ENCODE measurements at places on chromosomes 12 and 14. TPM values are rescaled to one million over a fixed set of nuclear protein-coding genes. Genes with fewer than 3 reads are reported as not detected.
A peak's percentile ranks its signal among the peaks of the same experiment; 100 is the strongest.

- DNase-seq = no peak
These were observed 160.0 kb upstream of the SOX5 start for GRCh38 chr12:24109381-24110039.

DNA sequence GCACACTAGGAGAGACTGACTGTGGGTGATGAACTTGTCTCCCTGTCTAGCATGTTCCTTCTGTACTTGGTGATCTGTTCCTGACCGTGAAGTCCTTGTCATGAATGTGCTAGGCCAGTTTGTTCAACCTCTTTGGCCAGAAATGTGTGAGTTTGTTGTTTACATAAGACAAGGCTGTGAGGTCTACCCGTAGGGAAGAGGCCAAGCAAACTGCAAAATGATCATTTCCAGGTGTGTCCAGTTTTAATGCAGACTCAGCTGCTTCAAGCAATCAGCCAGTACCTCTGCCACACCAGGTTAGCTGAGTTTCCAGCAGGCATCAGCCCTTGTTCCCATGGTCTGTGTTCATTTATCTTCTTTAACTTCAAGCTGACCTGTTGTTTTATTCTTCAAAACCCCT is 440.2 kb downstream of the FUT8 start:
- no peak for DNase-seq

DNA sequence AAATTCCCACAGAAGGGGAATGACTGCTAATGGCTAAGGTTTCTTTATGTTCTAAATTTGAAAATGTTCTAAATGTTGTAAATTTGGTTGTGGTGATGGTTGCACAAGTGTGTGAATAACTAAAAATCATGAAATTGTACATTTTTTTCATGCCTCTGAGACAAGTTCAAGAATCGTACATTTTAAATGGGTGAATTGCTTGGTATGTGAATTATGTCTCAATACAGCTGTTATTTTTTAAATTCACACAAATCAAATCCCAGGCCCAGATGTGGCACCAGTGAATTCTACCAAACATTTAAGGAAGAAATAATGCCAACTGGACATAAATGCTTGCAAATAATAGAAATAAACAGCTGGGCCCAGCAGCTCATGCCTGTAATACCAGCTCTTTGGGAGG is 28.6 kb upstream of the RND1 start:
- DNase-seq = no peak

Gene RTL1
- not detected for total RNA-seq

GRCh38 chr12:123898673-123899072 is 74.0 kb downstream of the CCDC92 start:
- no peak for DNase-seq

DNA sequence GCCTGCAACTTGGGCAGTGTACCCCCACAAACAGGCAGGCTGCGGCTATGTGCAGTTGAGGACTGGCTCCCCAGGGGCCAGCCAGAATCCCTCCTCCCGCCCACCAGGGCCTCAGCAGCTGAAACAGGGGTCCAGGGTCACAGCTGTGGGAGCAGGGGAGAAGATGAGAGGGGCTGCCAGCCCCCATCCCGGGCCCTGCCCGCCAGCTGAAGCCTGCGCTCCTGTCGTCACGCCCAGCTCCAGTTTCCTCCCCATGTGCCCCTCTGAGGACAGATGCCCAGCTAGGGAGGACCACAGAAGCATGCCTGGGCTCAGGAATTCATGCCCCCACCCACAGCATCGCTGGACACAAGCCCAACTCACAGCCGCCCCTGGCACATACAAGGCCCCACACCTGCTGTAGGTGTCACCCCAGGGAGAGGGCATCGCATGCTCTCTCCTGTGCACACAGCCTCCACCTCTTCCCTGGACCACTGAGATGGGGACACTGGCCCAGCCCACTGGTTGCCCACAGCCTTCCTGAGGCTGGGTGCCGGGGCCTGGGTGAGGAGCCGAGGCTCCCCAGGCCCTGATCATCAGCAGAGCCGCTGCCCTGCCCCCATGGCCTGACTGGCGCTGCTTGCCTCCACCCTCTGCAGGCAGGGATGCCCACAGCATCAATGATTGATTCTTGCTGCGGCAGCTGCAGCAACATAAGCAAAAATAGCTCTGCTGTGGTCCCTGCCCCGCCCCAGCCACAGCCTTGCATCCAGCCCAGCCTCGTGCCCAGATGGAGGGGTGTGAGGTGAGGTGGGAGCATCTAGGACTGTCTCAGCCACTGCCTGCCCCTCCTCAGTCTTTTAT is 3.7 kb upstream of the CLBA1 start:
- DNase-seq = no peak

Gene KRT3
- total RNA-seq = not detected

DNA sequence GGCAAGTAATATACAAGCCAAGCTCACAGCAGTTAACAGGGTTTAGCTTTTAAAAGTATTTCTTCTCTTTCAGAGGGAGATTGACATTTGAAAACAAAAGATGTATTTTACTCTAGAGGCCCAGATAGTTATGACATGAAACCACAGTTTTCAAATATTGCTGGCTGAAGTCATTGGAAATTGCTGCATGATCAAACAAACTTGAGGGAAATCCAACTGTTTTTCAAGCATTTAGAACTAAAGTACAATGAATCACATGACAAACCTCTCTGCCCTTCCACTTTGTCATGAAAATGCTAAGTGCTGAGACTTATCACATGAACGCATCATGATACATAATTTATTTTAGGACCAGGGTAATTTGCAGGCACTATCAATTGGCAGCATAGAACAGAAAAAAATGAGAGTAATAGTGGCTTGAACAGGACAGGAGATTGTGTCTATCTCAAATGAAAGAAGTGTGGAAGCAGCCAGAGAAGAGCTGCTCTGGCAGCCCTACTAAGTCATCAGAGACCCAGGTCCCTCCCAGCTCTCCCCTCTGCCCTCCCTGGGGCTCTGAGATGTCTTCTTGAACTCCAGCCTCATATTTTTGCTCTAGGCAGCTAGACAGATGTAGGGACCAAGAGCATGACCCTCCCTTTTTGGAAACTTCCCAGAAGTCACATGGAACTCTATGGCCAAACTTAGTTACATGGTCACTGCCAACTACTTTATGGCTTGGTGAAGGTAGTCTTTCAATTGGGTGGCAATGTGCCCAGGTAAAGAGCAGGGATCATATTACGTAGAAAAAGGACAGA is 90.1 kb upstream of the PELI2 start:
- DNase-seq = no peak

Gene RNASE1
- 129 TPM for total RNA-seq

DNA sequence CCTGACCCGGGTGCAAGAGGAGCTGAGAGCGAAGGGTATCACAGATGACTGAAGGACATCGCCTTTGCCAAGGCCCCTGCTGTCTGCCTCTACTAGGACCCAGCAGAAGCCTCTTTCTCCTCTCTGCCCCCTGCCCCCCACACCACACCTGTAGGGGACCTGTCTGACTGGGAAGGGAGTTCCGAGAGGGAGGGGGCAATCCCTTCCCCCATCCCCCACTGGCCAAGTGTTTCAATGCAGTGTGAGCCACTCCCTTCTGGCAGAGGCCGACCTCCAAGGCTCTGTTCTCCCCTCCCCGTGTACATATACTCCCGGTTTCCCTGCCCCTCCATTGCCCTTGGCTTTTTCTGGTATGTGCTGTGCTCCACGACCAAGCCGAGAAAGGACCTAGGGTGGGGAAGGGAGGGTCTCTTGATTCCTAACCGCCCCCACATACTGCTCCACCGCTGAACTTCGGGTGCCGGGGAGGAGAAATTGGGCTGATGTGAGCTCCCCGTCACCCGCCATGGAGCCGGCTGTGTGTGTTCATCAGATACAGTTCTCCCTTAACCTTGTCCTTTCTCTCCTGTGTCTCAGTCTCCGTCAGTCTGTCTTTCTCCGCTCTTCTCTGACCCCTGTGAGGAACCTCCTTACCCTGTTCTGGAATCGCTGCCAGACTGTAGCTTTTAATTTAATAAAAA is 2.0 kb upstream of the ARHGEF25 start:
- DNase-seq = no peak

GRCh38 chr14:58780185-58780584 is 142.4 kb downstream of the DACT1 start:
- DNase-seq = no peak

DNA sequence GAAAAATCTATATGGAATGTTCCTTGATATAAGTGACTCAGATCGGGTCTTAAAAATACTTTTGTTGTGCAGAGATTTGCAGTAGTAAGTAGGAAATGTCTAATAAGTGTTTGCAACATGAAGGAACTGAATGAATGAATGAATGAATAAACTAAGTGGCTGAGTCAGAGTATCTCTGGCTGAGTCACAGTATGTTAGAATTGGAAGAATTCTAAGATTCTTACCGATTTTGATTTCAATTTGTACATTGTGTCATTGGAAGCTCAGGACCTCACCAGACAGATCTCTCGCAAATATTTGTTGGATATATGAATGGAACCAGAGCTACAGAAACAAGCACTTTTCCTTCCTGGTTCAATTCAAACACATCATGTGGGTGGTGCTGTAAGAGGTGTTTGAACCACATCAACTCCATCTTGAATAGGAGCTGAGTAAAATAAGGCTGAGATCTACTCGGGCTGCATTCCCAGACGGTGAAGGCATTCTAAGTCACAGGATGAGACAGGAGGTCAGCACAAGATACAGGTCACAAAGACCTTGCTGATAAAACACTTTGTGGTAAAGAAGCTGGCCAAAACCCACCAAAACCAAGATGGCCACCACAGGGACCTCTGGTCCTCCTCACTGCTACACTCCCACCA is 123.9 kb upstream of the FOXN3 start:
- no peak for DNase-seq

DNA sequence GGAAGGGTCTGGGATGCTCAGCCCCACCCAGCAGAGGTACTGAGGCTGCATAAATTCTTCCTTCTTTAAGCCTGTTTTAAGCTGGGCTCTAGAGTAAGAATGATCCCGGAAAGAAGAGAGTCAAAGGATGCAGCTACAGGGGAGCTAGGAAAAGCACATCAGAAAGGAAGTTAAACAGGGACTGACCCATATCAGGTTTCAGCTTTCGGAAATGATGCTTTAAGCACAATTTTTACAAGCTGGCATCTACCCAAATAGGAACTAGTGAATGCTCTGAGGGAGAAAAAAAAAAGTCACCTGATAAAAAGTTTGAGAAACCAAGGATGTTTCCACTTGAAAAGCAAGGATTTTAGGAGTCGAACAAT is 22.0 kb downstream of the TSPAN8 start:
- no peak for DNase-seq

DNA sequence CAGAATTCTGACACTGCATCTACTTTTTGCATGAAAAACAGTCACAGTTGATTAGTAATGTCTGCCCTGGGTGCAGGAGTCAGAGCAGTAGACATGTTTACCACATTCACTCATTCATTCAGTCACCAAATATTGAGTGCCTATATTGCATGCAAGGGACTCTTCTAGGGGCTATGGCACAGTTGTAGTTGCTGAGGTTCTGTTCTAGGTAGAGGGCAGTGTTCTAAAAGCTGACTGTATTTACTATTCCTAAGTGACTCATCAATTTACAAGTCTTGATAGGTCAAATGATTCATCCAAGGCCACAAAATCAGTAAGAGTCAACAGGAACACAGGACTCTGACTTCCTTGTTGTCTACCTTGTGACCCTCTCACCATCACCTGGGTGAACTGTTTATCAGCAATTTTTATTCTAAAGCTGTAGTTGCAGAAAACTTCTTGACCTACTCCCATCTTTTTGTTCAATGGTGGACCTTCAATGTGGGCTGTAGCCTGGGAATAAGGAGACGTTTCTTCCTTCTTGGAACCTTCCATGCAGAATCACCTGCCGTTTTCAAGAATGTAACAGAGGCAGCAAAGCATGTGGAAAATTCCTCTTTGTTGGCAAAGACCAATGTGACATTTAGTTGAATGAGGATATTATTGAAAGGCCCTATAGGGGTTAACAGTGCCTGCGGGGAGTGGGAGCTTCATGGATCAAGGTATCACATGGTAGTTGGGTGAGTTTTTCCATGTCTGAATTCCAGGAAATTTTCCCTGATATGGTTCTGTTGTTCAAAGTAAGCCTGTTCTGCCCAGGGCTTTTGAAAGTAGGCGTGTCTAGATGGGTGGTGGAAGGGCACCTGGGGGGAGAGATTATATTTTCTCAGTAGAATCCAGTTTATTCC is 223.2 kb downstream of the KTN1 start:
- no peak for DNase-seq

DNA sequence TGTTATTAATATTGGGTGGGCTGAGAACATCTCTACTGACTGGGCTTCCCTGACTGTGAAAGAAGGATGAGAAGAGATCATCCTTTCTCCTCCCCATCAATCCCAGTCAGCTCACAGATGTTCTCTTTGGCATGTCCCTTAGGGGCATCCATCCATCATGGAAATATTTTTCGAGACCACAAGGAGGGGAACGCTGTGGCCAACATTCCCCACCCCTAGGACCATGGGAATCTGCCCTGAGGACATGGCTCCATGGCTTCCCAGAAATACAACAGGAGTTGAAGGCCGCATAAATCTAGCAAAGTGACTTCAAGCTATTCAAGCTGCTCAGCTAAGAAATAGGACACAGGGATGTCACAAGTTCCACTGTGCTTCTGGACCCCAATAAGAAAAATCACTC is 456.8 kb downstream of the MED13L start:
- DNase-seq = no peak

DNA sequence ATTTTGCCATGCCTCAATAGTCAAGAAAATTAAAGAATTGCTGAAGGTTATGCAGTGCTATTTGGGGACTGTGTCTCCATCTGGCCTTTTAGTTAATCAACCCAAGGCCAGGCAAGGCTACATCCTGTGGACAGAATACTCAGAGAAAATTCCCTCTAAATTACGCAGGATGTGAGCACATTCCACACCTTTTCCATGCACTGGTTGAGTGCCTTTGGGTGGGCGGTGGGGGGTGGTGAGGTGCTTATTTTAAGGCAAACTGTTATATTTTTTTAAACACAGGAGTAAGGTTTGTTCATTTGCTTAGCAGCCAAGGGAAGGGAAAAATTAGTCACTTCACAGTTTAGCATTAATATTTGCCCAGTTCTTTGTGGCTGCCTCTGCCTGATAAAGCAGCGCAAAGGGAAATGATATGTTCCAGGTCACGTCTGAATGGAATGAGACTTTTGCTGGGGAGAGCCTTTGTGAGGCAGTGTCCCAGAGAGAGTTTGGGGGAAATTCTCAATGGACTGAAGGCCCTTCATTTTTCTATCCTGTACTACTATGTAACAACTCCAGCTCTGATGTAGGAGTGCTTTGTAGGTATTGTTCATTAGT is 17.2 kb upstream of the KCNA5 start:
- DNase-seq = peak; percentile 49

Gene RNU4-1
- total RNA-seq = under 0.01 TPM

Gene TTC9
- 6.3 TPM for total RNA-seq

DNA sequence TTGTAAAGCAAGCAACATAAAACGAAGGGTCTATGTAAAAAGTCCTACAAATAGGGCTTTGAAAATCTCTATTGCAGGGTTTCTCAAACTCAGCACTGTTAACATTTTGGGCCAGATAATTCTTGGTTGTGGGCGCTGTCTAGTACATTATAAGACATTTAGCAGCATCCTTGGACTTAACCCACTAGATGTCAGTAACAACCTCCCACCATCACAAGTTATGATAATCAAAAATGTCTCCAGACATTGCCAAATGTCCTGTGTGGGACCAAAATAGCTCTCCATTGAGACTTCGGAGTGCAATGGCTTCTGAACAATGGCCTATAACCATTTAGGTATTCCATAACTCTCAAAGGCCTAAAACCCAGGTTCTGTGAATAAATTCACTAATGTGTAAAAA is 22.9 kb upstream of the DHRS7 start:
- DNase-seq = no peak

Measured in lower leg skin (tissue), 4 donors.